ENCODE measurements at places on chromosomes 1 and 21.

- DNase-seq: no peak
Observed at GRCh38 chr1:211944733-211945500, 90.4 kb downstream of the INTS7 start.

- DNase-seq: no peak
Observed at GRCh38 chr1:39755965-39756659, 15.0 kb downstream of the OXCT2 start.

DNA sequence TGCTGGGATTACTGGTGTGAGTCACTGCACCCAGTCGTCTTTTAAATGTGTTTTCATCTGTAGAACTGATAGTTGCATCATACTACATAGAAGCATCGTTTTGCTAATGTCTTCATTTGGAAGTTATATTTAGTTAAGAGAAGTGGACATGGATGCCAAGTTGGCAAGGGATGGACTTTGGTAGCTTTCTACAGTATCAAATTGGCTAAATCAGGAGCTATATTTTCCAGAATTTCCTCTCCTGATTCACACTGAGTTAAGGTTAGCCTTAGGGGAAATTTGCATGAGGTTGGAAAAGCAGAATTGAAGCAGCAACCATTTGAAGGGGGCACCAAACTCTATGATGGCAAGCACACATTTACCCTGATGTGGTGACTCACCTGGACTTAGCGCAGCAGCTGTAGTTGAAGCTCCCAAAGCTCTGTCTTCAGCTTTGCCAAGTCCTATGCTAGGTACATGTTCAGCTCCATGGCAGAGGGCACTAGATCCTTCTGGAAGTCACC lies 43.9 kb downstream of the DUSP10 start:
- no peak for DNase-seq

- no peak for DNase-seq
Observed at GRCh38 chr21:24223624-24224023, 1383.7 kb downstream of the MRPL39 start.

GRCh38 chr21:46320331-46320801 lies 3.3 kb downstream of the C21orf58 start:
- no peak for DNase-seq

GRCh38 chr1:11944358-11944931 lies 9.9 kb downstream of the PLOD1 start:
- no peak for DNase-seq

GRCh38 chr1:162649583-162649982 lies 17.3 kb downstream of the DDR2 start:
- DNase-seq: no peak

GRCh38 chr1:44031252-44032169 lies at the start of gene SLC6A9:
TSS of gene SLC6A9 (minus strand) at chr1:44031462. CDS start at chr1:44024277, 7,185 bp downstream.
- DNase-seq: no peak

DNA sequence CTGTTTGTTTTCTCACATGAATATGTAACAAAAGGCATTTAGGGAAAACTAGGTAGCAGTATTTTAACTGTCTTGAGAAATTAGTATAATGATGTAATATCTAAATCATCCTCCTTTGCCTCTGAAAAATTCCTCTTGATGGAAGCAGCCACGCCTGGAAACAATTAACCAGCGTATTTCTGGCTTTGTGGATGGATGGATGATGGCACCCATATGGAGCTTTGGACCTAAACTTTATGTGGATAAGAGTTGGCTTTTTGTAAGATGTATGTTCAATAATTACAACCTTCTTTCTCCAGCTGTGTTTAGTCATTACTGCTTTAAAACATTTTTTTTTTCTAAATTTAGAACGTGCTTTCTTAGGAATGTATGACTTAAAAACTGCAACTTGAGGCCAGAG lies 12.7 kb downstream of the CDCA8 start:
- no peak for DNase-seq

DNA sequence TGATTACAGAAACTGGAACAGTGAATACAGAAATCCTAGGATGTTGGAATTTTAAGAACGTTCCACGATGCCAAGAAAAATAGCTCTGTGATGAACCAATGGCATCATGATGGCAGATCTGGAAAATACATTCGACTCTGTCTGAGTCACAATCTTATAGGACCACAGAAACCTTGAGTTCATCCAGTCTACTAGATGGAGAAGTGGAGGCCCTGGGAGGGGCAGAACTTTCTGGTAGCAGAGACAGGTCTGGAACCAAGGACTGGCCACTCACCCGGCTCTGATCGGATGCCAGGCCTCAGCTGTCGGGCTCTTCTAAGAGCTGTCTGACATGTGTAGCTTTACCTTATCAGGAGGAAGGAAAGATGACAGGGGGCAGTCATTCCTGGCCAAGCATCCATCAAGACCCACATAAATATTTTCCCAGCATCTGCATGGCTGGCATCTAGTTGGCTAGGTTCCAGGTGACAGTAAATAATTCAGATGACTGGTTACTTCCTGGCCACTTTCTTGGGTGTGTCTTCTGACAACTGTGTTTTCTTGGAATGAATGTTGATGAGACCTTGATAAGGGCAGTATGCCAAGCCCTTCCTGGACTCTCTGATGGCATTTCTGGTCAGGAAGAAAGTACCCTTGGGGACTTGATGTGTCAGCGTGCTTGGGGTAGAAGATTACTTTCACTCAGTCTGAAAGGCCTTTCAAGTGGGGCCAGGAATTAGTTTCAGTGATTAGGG lies 72.6 kb upstream of the TRABD2B start:
- no peak for DNase-seq

DNA sequence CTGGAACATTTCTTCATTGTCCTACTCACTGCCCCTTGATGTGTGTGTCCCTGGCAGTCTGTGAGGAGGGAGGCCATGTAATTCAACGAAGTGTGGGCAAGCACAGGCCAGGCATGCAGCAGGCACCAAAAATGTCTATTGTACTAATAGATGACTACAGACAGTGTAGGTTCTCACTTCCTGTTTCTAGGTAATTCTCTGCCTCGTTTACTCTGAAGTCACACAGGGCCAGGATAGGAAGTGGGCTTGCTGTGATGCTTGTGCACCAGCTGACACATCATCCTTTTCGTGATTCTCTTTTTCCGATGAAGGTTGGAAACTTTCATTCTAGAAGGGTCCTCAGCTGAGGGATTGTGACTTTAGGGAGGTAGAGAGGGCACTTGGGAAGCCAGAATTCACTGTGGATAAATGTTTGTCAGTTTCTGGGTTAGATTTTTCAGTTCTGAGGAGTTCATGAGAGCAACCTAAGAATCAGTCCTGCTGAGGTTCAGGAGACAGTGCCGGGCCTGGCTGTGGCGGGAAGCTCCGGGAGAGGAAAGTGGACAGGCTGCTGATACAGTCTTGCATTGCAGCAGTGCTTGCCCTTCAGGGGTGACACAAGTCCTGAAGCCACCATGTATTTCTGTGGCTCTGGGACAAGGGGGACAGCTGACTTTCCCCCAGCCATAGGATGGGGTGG lies 4.3 kb upstream of the CSF1 start:
- DNase-seq: peak; percentile 43

GRCh38 chr1:234108921-234109320 lies 204.4 kb downstream of the SLC35F3 start:
- DNase-seq: no peak

- DNase-seq: no peak
Observed at GRCh38 chr1:38297842-38298241, 251.2 kb upstream of the POU3F1 start.

GRCh38 chr1:99122039-99122438 lies 117.4 kb upstream of the PLPPR5 start:
- DNase-seq: no peak

Measured in effector memory CD8-positive, alpha-beta T cell (primary cell).